ENCODE measurements at places on chromosomes 11 and 22.

GRCh38 chr11:61080526-61080925, 21.8 kb upstream of the CD5 start:
- DNase-seq: no peak

DNA sequence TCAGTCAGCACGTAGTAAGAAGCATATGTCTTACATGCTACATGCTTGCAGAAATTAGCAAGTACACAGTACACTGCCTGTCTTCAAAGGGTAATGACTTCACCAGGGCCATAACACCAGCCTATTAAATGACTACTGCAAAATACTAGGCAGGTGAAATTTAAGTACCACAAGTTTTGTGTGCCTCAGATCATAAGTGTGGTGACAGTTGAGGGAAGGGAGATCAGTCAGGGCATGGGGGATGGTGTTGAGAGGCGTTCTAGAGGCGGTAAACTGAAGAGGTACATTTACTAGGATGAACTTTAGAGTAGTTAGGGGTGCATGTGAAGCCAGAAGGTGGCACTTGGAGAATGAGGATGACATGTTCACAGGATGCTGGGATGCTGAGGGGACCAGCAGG, 22.0 kb downstream of the AMOTL1 start:
- DNase-seq: no peak

DNA sequence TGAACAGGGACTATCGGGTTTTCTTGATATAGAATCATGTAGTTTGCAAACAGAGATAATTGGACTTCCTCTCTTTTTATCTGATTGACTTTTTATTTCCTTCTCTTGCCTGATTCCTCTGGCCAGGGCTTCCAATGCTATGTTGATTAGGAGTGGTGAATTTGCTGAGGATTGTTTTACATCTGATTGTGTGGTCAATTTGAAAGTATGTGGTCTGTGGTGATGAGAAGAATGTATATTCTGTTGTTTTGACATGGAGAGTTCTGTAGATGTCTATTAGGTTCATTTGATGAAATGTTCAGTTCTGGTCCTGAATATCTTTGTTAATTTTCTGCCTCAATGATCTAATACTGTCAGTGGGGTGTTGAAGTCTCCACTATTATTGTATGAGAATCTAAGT, 713.2 kb upstream of the CCDC179 start:
- DNase-seq: peak; percentile 60

GRCh38 chr11:101786916-101787315, 127.9 kb upstream of the CEP126 start:
- peak; percentile 23 for DNase-seq

DNA sequence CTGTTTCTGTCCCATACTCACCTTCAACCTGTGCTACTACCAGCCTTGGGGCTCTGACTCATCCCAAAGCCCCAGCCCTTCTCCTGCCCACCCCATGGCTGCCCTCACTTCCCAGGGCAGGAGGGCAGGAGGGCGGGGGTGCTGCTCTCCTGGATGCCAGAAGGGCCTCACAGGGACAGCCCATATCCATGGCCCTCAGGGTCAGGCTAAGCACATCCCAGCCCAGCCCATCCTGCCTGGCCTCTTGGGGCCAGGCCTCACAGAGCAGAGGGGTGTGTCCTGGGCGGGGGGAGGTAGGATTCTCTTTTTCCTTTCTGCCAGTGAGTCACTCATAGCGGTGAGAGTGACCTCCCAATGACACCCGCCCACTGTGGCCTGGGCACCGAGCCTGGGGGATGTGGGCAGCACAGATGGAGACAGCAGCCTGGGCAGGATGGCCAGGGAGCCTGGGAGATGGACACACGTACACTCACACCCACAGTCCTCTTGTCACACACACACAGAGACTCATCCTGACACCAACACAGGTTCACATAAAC, 2.4 kb downstream of the LTBP3 start:
- peak; percentile 95 for DNase-seq

- DNase-seq: peak; percentile 96
Measured at GRCh38 chr11:69638941-69639681, 1.8 kb upstream of the CCND1 start.

DNA sequence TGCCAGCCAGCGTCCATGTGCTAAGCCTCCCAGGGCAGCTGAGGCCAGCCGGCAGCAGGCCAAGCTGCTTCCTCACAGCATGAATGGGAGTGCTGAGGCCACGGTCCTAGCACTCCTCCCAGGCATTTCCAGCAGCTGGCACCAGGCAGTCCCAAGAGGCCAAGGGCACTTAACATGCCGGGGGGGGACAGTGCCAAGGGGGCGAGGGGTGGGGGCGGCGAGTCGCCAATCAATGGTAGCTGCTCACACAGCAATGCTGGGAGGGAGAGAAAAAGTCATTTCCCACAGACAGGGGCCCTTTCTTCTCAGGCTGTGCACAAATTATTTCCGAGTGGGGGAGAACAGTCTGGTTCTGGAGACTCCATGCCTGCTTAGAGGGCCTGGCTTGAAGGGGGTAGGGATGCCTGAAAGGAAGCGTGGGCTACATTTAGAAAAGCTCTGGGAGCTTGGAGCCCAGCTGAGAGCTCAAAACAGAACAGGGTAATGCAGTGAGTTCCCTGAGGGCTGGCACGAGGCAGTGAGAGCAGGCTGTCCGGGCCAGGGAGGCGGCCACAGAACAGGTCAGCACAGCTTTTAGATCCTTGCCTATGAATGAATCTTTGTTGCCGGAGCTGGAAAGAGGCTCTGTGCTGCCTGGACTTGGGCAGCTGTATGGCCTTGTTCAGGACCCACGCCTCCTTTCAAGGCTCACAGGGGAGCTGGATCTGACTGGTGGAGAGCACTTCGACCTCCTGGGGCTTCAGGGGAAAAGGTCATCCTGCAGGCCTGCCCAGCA, 14.4 kb upstream of the TBC1D10A start:
- DNase-seq: no peak

Data from EH (cell line).